ENCODE measurements at places on chromosomes 4 and X. TPM values are rescaled to one million over a fixed set of nuclear protein-coding genes. Genes with fewer than 3 reads are reported as not detected.

MUC7 gene
- not detected for total RNA-seq

TSPAN5 gene
- 31.7 TPM for total RNA-seq

FGA gene
- total RNA-seq: not detected

REST gene
- 72.0 TPM for total RNA-seq

PGAM4 gene
- total RNA-seq: not detected

IL3RA gene
- not detected for total RNA-seq

PHOX2B gene
- total RNA-seq: not detected

ETDA gene
- not detected for total RNA-seq

PPBP gene
- not detected for total RNA-seq

COX7B2 gene
- total RNA-seq: not detected

FOXR2 gene
- total RNA-seq: not detected

HGFAC gene
- total RNA-seq: not detected

SOWAHD gene
- not detected for total RNA-seq

GATA1 gene
- not detected for total RNA-seq

GPR50 gene
- 2.2 TPM for total RNA-seq

BGN gene
- total RNA-seq: 0.37 TPM

ATXN3L gene
- not detected for total RNA-seq

CFI gene
- not detected for total RNA-seq

KCNE5 gene
- total RNA-seq: 1.3 TPM

HSFX3 gene
- total RNA-seq: not detected

KCND1 gene
- total RNA-seq: 0.39 TPM

XAGE1B gene
- not detected for total RNA-seq

FUNDC1 gene
- total RNA-seq: 15.8 TPM

PCDH10 gene
- total RNA-seq: 0.15 TPM

TMEM47 gene
- 85.2 TPM for total RNA-seq

CXCL13 gene
- total RNA-seq: not detected

IL2 gene
- not detected for total RNA-seq

Measured in neural progenitor cell (in vitro differentiated cells).